Nephron progenitor cell (in vitro differentiated cells): ENCODE measurements at places on chromosomes 6 and 20.
A peak's percentile ranks its signal among the peaks of the same experiment; 100 is the strongest.

- no peak for DNase-seq
- no peak overlapping the region for H3K4me3 ChIP-seq
- no peak overlapping the region for H3K27ac ChIP-seq
Observed at GRCh38 chr6:152173321-152173720, 365.8 kb downstream of the ESR1 start.

DNA sequence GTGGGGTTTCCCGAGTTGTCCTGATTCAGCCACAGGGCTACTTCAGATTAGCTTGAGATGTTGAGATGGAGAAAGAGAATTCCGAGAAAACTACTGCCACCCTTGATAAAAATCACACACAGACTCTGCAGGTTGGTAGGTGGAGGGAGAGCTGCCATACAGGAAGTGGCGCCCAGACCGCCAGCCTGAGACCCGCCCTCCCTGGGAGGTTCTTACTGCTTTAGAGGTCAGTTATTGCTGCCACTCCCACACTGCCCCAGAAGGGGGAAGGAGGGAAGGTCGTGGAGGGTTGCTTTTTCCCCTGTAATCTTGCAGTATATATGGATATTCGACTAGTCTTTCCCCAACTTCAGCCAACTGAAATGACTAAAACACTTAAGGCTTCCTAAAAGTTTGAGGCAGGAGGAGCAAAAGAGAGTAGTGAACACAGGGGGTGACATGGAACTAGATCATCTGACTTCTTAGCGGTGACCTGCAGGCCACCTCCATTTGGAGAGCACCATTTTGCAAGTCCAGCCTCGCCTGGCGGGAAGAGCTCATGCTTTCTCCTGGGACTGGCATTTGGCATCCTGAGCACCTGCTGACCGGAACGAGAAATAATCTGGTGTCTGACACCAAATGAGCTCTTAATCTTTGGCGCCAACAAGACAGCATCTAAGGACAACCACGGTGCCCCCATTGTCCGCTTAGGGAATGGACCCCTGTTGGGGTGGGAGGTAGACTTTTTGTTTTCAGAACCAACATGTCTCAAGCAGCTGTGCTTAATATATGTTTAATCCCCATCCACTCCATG is 35.7 kb upstream of the SLC22A1 start:
- DNase-seq, result no peak
- no peaks in the 10 kb centered on the region for H3K4me1 ChIP-seq
- H3K36me3 ChIP-seq, result peaks cover 66% of the 10 kb centered on the region
- H3K27me3 ChIP-seq, result no peaks in the 10 kb centered on the region
- no peak overlapping the region for H3K4me3 ChIP-seq

- H3K4me3 ChIP-seq, result no peak overlapping the region
- peaks cover 11% of the 10 kb centered on the region for H3K36me3 ChIP-seq
- peak; percentile 60 for DNase-seq
- H3K4me1 ChIP-seq, result peaks cover 81% of the 10 kb centered on the region
- H3K27ac ChIP-seq, result peak overlapping the region; percentile 97
- H3K27me3 ChIP-seq, result no peaks in the 10 kb centered on the region
Observed at GRCh38 chr20:32470025-32470861, 112.1 kb downstream of the ASXL1 start.

- H3K27ac ChIP-seq, result peak overlapping the region; percentile 81
- DNase-seq, result peak; percentile 73
- peaks cover 2% of the 10 kb centered on the region for H3K27me3 ChIP-seq
- H3K4me1 ChIP-seq, result no peaks in the 10 kb centered on the region
Observed at GRCh38 chr20:43537921-43538877, 20.6 kb upstream of the SGK2 start.

- H3K4me3 ChIP-seq, result no peak overlapping the region
- peak overlapping the region; percentile 59 for H3K27ac ChIP-seq
- H3K36me3 ChIP-seq, result peaks cover 9% of the 10 kb centered on the region
- peaks cover 46% of the 10 kb centered on the region for H3K4me1 ChIP-seq
- DNase-seq, result no peak
Observed at GRCh38 chr20:18009116-18009515, 40.3 kb downstream of the MGME1 start.
